ENCODE measurements at places on chromosomes 11 and 22.

- DNase-seq = no peak
Measured at GRCh38 chr22:27581236-27581635, 220.3 kb downstream of the MN1 start.

DNA sequence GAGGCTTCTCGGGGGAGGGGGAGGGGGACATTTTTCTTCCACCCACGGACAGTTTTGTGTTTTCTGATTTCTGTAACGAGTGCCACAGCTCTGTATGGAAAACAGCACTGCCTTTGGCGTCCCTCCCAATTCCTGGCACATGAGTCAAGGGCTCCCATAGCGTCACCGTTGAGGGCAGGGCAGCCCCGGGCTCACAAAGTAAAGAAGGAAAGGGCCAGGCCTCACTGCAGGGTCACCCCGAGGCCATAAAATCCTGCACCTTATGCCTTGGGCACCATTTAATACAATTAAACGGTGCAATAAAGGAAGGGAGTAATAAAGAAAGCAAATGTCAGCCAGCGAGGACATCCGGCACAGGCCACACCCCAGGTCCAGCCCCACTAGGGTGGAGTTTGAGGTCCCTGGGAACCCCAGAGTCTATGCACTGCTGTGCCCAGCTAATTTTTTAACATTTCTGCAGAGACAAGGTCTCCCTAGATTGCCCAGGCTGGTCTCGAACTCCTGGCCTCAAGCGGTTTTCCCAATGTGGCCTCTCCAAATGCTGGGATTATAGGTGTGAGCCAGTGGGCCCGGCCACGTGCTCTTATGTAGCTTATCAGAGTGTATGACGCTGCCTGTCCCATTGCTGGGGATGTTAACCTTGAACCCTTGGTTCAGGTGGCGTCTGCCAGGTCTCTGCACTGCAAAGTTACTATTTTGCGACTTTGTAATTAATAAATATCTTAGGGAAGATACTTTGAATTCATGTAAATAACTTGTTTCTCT is 13.6 kb upstream of the MUC2 start:
- DNase-seq = no peak

- DNase-seq = no peak
Measured at GRCh38 chr11:67117176-67117575, 1.9 kb upstream of the KDM2A start.

DNA sequence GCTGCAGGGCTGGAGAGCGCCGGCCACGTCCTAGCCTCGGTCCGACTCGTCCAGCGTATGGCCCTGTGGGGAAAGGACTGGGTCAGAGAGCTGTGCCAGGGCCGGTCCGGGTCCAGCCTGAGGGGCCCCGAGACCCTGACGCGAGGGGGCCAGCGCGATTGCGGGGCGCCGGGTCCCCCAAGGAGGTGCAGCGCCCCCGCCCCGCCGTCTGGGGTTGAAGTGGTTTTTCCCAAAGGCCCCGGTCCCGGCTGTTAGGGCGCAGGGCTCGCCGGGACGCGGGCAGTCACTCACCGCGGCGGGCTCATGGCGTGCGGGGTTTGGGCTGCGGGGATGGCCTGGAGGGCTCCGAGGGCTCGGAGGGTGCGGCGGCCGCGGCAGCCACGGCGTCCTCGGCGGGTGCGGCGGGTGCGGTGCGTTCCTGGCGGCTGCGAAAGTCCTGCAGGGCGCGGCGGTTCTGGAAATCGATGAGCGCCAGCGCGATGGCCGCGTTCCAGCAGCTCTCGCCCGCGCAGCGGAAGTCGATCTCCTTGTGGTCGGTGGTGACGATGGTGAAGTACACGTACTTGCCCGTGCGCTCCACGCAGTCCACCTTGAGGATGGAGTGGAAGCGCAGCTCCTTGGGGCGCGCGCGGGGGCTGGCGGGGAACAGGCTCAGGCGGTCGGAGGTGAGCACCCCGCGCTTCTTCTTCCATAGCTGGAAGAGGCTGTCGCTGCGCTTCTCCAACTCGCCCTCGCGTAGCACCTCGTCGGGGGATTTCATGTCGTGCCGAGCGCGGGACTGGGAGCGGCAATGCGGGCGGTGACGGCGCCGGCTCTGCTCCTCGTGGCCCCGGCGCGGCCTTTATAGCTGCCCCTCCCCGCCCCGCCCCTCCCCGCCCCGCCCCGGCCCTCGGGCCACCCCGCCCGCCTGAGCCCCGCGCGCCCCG is at the start of gene PHLDA2:
Gene PHLDA2, minus strand, starts transcription at position 816 of the 926 bp plus-strand sequence. Its CDS starts 56 bp downstream, at position 760.
- peak; percentile 65 for DNase-seq

- DNase-seq = no peak
Measured at GRCh38 chr11:27470166-27470565, 2.4 kb downstream of the LGR4 start.

Measured in muscle of back (tissue), 13 donors.